CD4-positive, alpha-beta T cell treated with Interleukin-2 at 100 ng/mL for 4 hours (primary cell): ENCODE measurements at places on chromosomes 2 and 18.

GRCh38 chr2:26852405-26853306 is 4.7 kb downstream of the DPYSL5 start:
- DNase-seq = no peak

DNA sequence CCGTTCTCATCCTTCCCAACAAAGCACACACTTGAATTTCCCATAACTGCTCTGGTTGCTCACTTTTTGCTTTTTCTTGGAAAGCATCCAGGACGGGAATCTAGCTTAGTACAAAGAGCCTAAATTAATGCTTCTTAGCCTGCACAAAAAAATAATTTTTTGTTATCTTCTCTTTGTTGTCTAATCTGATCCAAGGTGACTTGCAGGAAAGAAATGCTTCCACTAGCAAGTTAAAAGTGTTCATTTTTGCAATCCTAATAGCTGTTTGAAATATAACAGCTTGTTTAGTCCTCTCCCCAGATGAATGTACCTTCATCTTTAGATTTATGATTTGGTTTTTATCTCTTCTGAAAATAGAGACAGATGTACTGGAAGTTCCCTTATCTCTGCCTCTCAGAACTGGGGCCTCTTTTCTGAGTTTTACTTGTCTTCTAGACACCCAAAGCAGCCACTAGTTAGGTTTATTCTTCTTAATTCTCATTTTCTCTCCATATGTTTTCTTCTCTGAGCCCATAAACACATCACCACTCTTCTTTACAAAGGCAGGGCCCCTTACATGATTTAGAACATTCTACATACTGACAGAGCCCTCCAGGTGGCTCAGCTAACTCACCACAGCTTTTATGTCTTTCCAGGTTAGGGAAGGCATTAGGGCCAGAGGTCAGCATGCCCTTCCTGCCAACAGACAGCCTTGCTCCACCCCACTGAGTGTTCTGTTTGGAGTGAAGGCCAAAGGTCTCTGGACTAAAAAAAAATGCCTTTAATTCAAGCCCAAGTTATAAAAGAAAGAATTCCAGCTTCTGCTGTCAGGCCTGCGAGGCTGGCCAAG is 74.7 kb upstream of the MAP4K3 start:
- no peak for DNase-seq

- DNase-seq = no peak
Observed at GRCh38 chr2:195363496-195363895, 293.5 kb upstream of the SLC39A10 start.

GRCh38 chr18:10139783-10140410 is 226.1 kb downstream of the VAPA start:
- no peak for DNase-seq

GRCh38 chr2:134253117-134253704 is 661 bp upstream of the MGAT5 start:
- no peak for DNase-seq

GRCh38 chr2:157262248-157262647 is 4.7 kb downstream of the GALNT5 start:
- DNase-seq = no peak

GRCh38 chr2:17981936-17982335 is 103.5 kb downstream of the KCNS3 start:
- no peak for DNase-seq

- no peak for DNase-seq
Observed at GRCh38 chr2:55090702-55091101, 40.5 kb upstream of the RTN4 start.

GRCh38 chr2:181910028-181910831 is 18.7 kb downstream of the ITPRID2 start:
- DNase-seq = no peak

DNA sequence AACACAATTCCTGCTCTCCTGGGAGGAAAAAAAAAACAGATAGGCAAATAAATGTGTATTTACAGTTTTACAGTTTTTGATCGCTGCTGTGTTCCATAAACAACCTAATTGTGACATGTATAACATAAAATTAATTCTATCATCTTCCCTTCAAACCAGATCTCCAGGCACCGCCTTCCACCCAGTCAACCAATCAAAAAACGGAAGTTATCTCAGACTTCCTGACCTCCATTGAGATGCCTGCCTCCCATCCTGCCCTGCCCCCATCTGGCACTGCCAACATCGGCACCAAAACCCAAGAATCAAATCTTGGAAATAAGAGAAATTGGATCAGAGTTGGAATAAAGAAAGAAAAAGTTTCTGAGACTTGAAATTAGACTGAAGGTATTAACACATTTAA is 3.1 kb upstream of the RIOK3 start:
- DNase-seq = no peak

- DNase-seq = no peak
Observed at GRCh38 chr2:216649574-216649973, 16.4 kb downstream of the IGFBP2 start.

DNA sequence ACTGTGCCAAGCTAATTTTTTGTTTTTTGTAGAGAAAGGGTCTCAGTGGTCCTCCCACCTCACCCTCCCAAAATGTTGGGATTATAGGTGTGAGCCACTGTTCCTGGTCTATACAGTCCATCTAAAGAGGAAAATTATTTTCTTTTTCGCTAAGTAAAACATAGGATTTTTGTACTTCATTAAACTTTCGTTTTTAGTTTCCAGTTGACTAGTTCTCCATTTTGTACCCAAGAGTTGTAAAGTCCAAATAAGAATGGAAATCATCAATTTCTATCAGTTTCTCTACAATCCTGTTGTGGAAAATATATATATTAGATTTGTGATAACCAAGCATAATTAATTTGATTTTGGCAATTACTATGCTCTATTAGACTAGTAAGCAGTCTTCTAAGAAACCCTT is 156.4 kb downstream of the BABAM2 start:
- no peak for DNase-seq

DNA sequence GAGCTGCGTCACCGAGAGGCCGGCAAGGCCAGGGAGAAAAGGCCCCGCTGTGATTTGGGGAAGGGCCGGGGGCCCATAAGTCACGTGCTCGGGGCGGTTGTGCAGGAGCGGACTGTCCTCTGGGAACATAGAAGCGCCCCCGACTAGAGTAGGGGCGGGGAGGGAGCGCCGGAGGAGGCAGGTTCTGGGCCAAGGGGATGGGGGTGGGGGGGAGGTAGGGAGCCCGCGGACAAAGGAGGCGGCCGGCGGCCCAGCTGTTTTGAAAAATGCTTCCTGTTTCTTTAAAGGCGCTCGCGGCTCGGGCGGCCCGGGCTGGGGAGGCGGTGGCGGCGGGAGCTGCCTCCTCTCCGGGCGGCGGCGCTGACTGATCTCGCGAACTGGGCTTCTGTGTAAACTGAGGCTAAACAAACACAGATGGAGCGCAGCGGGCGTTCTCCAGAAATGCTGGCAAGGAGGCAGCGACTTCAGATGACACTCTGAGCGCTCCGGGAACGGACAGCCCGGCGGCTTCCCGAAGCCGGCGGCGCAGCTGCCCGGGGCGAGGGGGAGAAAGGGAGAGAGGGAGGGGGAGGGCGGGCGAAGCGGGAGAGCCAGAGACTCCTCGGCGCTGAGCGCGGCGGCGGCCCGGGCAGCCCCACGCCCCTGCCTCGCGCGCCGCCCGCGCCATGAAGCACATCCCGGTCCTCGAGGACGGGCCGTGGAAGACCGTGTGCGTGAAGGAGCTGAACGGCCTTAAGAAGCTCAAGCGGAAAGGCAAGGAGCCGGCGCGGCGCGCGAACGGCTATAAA is at the start of gene ATOH8:
Gene ATOH8 (plus strand): TSS at position 467 of the 788 bp plus-strand sequence. CDS start 199 bp downstream, at position 666.
- no peak for DNase-seq

- DNase-seq = no peak
Observed at GRCh38 chr18:32298171-32298667, 108.4 kb downstream of the MEP1B start.

DNA sequence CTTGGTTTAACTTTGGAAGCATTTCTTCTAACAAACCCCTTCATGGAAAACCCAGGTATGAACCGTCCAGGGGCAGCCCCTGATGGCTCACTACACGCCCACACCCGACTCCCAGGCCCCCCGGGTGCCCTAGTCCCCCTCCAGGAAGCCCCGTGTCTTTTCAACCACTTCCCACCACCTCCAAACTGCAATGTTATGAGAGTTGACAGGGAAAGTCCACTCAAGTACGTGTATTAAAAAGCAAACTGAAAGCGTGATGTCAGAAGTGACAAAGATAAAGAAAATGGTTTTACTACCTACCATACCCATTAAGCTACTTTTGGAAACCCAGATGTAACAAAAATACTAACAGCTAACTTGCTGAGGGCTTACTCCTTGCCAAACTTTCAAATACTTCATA is 51.5 kb downstream of the L3MBTL4 start:
- DNase-seq = no peak

DNA sequence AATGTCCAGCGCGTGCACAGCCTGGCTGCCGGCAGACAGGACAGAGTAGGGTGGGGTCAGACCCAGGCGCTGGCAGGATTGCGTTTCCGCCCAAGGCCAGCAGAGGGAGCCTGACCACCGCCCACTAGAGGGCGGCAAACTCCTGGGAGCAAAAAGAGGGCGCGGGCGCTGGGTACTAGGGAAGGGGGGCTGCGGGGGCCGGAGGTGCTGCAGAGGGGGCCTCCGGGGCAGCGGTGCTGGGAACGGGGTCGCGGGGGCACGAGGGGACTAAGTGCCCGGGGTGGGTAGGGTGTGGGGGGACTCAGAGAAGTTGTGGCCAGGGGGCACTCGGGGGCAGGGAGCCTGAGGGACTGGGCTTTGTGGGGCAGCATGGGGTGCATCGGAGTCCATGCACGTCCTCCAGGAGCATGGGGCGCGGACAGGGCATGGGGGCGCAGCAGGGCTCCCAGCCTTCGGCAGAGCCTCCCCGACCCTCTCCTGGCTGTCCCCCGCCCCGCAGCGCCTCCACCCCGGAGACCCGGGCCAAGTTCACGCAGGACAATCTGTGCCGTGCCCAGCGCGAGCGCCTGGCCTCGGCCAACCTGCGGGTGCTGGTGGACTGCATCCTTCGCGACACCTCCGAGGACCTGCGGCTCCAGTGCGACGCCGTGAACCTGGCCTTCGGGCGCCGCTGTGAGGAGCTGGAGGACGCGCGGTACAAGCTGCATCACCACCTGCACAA is 3.2 kb downstream of the TEKT4 start:
- DNase-seq = peak; percentile 49

DNA sequence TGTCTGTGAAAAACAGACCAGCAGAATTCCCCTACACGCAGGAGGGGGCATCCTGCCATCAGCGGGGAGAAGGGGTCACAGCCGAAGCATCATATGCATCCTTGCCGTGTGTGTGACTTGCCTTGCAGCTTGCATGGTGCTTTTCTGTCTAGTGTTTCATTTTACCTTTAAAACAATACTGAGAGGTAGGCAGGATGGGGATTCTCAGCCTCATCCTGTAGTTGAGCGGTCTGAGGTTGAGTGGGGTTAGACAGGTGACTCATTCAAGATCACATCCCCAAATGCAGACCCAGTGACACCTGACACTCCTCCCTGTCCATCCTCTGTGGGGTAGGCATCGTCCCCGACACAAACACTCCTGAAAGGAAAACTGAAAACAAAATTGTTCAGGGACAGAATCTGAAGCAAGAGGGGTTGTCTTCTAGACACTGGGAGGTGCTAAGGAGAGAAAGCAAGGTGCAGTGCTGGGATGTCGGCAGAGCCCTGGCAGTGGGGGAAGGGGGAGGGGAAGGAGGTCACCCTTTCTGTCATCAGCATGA is 7.9 kb downstream of the ARL4C start:
- peak; percentile 92 for DNase-seq

DNA sequence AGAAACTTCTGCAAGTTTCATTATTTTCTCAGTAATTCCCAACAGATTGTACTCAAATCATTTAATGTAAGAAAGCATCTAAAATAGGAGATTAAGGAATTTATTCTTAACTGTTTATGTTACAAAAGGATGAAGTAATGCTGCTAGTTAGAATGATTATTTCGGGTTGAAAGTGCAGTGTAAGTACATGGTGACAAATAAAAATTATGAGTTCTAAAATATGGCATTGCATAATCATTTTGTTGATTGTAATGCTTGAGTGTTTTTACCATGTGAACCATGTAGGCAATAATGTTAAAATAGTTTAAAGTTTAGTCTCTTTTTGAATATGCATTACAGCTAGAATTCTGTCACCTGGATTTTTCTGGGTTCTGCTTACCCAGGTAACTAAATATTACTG is 149.0 kb upstream of the SP5 start:
- no peak for DNase-seq

- DNase-seq = no peak
Observed at GRCh38 chr2:2940061-2940460, 437.6 kb downstream of the EIPR1 start.

DNA sequence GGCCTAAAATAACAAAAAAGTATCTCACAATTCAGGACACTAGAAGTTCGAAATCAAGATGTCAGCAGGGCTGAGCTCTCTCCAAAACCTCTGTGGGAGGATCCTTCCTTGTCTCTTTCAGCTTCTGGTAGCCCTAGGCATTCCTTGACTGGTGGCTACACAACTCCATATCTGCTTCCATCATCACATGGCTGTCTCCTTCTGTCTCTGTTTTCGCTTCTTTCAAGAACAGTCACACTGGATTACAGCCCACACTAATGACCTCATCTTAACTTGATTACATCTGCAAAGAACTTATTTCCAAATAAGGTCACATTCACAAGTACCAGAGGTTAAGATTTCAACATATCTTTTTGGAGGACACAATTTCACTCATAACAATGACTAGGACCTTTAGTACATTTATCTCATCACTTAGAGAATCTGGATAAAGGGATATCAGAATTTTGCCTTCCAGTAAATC is 275.2 kb downstream of the IRS1 start:
- no peak for DNase-seq

DNA sequence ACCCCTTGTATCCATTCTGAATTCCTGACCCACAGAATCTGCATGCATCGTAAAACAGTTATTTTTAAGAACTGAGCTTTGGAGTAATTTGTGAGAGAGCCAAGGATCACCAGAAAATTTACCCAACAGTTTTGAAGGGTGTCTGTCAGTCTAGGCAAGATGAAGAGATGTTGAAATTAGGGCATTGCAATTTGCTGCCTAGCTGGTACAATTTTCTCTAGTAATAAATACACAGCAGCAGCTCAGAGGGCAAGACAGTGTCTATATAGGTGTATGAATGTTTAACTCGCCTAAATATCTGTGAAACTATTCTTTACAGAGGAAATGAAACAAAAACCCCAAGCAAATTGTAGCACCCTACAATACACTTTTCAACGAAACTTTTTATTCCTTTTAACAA is 377.8 kb upstream of the POU3F3 start:
- DNase-seq = no peak

DNA sequence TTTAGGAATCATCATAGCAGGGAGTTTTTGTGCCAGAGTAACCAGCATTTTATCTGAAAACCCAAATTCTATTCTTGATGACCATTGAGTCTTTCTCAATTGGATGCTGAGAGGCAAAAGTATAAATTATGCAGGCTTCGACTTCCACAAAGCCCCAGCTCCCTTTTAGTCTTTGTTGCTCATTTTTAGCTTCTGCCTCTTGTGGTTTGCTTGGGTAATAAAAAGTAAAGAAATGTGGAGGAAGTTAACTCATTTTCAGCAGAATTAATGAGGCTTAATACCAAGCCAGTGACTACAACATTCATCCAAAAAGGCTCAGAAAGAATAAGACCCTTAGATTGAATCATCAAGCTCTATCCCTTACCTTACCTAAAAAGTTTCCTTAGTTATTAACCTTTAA is 18.6 kb downstream of the ERMN start:
- DNase-seq = peak; percentile 21

GRCh38 chr2:41910126-41910525 is 137.7 kb upstream of the PKDCC start:
- DNase-seq = no peak

GRCh38 chr18:49381267-49381845 is 79.1 kb downstream of the DYM start:
- DNase-seq = no peak
